ENCODE measurements at places on chromosomes 2 and 18.

DNA sequence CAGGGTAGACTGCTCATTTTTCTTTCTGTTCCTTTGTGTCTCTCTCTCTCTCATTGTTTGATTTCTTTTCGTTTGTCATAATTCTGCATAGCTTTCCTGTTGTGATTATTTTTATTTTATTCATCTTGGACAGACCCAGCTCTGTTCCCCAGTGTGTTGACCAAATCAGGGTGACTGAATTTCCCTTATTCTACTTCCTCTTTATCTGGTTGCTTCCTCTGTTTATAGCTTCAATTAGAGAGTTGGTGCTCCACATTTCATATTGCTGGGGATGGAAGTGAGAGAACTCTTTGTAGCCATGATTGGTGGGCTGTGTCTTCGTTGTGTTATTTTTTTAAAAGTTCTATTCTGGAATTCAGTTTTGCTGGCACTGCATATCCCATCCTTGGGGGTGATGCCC, 19.1 kb downstream of the PROKR1 start:
- DNase-seq: no peak

DNA sequence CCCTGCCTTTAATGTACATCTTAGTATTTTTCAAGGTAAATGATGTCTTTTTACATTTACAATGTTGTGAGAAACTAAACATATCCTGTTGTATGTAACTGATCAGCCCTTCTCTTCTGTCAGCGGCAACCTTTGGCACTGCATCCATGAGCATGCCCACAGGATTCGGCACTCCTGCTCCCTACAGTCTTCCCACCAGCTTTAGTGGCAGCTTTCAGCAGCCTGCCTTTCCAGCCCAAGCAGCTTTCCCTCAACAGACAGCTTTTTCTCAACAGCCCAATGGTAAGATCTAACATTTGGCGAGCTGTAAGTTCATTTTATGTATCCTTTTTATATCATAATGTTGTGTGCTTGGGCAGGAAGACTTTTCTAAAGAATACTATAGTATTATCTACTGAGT, 46.9 kb upstream of the SCYGR2 start:
- no peak for DNase-seq

DNA sequence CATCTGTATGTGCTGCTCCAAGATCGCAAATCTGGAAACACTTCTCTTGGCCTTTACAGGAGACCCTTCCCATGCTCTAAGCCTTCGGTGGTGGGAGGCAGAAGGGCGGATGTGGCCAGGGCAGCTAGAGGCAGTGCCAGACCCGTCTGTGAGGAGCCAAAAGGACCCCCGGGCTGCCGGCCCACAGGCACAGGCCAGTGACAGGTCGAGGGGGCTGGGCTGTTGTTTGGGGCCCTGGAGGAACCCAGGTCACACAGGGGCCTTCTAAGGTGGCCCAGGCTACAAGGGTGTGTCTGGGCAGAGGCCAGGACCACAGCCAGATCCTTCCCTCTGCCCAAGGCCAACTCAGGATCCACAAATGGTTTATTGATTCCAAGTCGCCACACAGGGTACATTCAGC, 49.4 kb downstream of the SLC66A2 start:
- no peak for DNase-seq

GRCh38 chr2:40244251-40244650, 207.6 kb downstream of the SLC8A1 start:
- no peak for DNase-seq

- no peak for DNase-seq
These were observed 18.6 kb downstream of the ERMN start for GRCh38 chr2:157307021-157307420.

DNA sequence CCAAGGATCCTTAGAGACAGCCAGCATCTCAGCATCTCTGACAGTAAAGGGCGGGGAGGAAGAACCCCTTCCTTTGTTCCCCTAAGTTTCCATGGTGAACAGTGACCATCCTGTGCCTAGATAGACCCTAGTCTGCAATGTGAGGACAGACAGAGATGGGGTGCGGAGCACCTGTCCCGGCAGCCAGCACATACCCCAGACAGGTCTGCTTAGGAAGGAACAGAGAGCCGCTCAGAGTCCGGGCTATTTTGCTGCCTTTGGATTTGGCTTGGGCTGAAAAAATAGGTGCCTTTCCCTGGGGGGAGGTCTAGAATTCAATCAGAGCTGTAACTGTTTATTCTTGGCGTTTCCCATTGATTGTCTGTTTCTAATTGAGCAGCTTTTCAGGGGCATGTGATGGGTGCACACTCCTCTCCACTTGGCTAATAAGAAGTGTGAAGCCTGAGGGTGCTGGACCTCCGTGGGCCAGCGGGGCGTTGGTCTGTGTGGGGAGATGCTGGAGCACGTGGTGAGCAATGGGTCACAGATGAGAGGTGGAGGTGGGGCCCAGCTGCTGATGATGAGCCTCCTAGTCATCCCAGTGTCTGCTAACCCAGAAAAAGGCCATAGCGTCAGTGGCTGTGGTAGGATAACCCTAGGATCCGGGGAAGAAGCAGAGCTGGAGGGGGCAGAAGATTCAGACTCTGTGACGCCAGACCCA, 236.8 kb downstream of the SEPTIN10 start:
- DNase-seq: no peak

- DNase-seq: no peak
These were observed 124.7 kb downstream of the CABLES1 start for GRCh38 chr18:23259701-23260681.

- no peak for DNase-seq
These were observed 37.9 kb upstream of the SMAD7 start for GRCh38 chr18:48988508-48989303.

- DNase-seq: no peak
These were observed 427.0 kb upstream of the TNP1 start for GRCh38 chr2:217286833-217287232.

DNA sequence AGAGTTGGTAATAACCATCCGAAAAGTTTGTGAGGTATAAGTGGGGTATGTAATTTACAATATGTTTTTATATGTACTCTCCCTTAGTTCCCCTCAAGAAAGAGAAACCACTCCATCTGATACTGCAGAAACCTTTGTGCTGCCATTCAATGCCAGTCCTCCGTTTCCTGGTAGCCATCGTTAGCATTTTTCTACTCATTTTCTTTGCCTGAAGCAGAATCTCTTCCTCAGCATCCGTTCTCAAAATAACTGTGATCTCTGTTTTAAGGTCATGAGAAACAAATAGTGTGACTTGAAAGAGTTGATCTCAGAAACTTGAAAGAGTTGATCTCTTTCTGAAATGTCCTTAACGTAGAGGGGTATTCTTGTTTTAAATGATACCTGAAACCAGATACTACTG, 996 bp downstream of the PTCD3 start:
- DNase-seq: no peak

GRCh38 chr18:67273288-67273687, 243.2 kb downstream of the DSEL start:
- DNase-seq: no peak

DNA sequence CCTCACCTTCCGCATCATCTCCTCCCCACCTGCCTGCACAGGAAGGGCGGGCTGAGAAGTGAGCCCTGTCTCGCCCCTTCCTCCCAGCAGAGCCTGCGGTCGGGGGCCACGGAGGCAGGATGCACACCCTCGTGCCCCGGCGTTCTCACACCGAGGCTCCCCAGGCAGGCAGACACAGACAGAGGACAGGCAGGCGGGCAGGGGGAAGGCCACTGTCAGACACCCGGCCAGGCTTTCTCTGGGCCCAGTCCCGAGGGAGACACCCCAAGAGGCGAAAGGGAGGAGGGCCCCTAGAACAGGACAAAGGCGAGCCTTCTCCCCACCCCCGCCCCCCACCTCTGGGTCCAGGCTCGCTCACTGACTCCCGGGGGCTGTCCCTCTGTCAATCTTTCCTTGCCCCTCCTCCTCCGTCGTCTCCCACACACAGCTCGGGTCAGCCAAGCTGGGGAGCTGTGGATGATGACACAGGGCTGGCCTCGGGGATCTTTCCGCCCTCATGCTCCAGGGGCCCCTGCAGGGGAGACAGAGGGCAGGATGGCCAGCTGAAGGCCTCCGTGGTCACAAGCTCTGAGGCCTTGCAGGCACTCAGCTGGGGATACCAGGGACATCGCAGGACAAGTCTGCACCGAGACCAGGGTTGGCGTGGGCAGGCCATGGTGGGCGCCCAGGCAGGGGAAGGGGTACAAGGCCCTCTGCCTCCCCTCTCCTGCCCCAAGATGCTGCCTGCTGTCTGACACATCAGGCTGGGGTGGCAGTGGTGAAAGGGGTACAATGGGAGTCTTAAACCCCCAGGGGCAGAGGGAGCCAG, 24.9 kb downstream of the BIN1 start:
- peak; percentile 60 for DNase-seq

DNA sequence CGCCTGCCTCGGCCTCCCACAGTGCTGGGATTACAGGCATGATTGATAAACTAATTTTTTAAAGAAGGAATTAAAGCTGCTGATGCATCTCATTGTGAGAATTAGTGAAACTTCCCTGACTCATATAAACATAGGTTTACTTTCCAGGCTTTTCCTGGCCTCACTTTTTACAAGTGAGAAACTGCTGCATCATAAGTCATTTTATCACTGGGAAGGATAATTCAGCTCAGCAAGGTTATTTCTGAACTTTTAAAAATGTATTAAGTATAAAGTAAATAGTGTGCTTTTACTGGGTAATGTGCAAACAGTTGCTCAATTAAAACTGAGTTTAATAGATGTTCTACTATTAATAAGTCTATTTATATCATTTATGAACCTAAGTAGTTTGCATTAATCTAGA, 1130.3 kb upstream of the CDH2 start:
- no peak for DNase-seq

DNA sequence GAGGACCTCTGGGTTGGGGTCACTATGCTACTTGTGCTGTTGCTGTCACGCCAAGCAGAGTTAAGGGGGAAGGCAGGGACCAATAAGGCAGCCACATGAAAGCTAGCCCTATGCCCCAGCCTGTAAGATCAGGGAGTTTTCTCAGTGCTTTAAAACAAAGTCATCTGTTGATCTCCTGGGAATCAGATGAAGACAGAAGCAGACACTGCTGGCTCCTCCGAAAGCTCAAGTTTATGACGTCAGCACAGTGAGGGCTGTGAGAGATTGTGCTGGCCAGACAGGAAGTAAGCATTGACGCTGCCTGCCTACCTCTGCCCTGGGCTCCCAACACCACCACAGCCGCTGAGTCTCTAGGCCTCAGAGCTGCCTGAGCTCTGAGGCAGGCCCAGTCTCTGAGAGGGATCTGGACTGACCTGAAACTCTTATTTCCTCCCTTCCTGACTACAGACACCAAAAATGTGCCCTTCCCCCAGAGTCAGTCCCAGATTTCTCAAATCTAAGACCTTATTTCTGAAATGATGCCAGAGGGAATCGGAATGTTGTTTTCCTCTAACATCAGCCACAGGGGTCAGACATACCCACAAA, 118.1 kb upstream of the EPAS1 start:
- DNase-seq: peak; percentile 4

GRCh38 chr2:30104307-30104706, 42.5 kb upstream of the YPEL5 start:
- DNase-seq: no peak

GRCh38 chr18:67705748-67706147, 189.2 kb upstream of the DSEL start:
- no peak for DNase-seq

DNA sequence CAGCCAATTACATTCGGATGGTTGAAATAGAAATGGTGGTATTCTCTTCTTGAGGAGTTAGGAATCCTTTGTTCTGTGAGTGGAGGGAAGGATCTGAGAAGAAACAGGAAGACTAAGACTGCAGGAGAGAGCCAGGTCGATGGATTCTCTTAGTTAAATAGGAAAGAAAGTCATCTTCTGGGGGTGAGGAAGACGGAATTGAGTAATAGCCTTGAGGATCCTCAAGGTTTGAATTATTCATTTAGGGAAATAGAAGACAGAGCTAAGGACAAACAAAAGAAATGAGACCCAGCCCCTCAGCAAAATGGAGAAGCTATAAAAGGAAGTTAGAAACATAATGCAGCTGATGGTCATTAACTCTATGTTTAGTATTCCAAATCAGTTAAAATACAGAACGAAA, 1.8 kb downstream of the LAPTM4A start:
- no peak for DNase-seq

DNA sequence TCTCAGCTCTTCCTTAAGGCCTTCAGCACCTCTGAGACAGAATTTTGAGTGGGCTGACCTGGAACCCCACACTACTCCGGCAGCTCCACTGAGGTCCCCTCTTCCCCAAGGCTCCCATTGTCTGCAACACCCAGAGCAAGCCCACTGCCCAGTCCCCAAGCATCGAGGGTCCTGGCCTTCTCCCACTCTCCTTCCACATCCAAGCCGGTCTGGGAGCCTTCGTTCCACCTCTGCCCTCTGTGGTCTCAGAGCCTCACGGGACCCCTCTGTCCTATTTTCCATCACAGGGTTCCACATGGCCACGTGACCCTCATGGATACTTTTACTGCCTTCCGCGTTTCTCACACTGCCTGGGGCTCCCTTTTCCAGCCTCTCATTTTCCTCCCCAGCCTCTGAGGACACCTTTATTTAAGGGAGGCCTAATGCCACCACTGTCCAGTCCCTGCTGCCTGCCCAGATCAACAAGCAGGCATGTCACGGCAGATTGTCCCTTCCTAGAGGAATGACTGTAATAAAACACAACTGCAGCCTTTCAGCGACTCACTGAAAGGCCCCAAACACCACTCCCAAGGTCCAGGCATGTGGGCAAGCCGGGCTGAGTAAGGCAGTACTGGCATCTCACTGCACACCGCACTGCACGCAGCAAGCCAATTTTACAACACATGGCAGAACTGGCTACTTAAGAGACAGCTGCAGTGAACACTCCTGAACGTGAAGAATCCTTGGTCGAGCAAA, 7.9 kb upstream of the SALL3 start:
- no peak for DNase-seq

DNA sequence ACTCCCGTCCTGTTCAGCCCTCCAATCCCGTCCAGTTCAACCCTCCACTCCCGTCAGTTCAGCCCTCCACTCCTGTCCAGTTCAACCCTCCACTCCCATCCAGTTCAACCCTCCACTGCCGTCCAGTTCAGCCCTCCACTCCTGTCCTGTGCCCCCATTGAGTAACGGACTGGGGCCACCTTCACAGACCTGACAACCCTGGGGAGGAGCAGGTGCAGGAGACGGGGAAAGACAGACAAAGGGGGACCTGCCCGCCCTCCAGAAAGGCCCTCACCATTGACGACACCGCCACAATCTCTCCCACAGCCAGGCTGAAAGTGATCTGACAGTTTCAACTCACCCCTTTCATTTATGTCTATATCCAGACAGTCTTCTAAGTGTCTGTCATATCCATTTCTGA, 72.2 kb downstream of the EIPR1 start:
- no peak for DNase-seq

Data from stimulated activated CD4-positive, alpha-beta T cell treated with anti-CD3 and anti-CD28 coated beads, Interleukin-1b, Interleukin-23, amount 100 ng/mL, for 1 hour (primary cell).